ENCODE measurements at places on chromosomes 1 and 21.
A peak's percentile ranks its signal among the peaks of the same experiment; 100 is the strongest.

DNA sequence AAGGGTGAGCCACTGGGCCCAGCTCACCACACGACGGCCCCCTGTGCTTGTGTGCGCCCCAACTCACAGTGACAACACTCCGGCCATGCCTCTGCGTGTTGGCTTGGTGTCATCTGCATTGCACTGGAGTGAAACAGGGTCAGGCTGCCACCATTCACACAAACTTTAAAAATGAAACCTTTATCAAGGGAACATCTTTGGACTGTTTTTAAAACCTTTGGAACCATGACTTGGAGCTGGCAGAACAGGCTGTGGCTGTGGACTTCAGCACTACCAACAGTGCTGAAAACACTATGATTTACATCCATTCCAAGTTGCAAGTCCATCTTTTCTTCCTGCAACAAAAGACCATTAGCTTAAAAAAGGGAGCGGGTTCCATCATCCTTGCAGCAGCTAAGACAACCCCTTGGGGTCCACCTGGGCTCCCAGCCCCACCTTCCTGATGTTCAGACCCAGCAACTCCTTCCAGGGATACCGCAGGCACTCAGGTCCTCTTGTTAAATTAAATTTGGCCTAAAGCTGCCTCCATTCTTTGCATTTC lies 25.6 kb downstream of the POFUT2 start:
- no peak for DNase-seq

DNA sequence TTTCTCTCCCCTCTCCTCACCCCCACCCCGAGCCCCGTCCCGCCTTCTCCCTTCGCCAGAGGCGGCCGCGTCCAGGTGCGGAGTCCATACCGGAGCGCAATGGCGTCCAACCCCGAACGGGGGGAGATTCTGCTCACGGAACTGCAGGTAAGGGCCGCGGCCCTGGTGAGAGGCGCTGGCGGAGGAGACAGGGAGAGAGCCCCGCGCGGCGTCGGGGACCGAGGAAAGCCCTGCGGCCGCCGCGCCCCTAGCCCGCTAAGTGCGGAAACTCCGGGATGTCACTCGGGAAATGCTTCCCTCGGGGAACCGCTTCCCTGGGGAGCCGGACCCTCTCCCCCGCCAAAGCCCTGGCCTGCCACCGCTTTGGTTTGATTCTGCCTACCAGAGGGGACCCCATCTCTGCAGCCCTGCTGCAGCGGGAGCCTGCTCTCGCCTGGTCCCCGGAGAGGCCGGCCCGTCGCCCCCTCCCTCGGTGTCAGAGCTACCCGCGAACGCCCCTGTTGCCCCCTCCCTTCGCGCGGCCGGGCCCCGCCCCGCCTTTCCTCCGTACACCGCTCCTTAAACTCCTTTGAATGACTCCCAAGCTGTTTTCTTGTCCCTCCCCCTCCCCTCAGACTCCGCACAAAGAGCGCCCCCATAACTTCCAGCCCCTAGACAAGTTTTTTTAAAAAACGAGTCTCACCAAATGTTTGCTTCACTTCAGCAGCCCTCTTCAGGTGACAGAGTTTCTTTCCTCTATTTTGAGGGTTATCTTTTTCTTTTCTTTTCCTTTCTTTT lies 597 bp downstream of the PKN2 start:
- peak; percentile 19 for DNase-seq

- peak; percentile 41 for DNase-seq
Observed at GRCh38 chr21:25578056-25578961, 29.0 kb downstream of the MRPL39 start.

GRCh38 chr1:88935522-88936222 lies 44.3 kb upstream of the GTF2B start:
- no peak for DNase-seq

DNA sequence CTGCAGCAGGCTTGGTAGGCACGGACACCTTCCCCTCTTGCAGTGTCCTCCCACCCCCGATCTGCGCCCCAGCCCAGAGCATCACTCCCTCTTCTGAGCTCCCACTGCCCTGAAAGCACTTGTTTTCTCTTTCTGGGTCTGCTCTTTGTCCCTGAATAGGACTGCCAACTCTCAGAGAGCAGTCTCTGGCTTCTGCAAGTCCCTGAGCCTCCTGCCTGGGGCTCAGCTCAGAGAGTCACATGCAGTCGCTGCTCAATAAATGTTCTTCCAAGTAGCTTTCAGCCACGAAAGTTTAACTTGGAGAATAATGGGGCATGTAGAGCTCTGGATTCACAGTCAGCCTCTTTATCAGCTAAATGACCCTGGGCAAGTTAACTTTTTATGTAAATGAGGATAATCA lies 205.6 kb downstream of the HIVEP3 start:
- DNase-seq: no peak

DNA sequence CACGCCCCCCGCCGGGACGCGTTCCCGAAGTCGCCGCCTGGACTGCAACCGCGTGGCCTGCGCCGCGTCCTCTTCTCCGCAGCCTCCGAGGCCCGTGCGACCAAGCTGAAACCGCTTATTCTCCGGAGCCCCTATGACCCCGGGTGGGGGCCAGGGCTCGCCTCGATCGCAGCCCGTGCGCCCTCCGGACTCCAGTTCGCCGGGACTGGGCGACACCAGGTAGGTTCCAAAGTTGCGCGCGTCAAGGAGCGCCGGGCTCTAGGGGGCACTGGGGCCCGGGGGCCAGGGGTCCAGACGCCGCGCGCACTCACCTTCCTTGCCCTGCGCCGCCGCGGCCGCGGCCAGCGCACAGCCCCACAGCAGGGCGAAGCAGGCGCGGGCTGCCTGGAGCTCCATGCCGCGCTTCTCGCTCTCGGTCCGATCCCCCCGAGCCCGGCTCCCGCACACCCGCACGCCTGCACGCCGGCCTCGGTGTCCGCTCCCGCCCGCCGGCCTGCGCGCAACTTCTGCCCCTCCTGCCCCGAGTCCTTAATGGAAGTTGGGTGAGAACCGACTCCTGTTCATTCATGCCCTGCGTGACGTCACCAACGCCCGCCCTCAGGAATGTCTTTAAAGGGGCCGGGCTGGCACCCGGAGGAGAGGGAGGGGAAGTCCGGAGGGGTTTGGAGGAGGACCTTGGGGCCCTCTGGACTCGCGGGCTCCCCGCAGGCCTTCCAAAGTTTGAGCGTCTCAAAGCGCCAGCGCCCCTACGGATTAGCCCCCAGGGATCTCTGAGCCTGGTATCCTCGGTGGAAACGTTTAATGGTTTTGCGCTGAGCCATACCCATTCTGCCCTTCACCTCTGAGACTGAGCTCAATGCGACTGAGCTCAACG lies at the start of gene EPHA2:
Gene EPHA2, minus strand, starts transcription at position 533 of the 874 bp plus-strand sequence. Its CDS starts 137 bp downstream, at position 396.
- no peak for DNase-seq

- DNase-seq: no peak
Observed at GRCh38 chr1:209607102-209607794, 23.7 kb downstream of the CAMK1G start.

- peak; percentile 3 for DNase-seq
Observed at GRCh38 chr1:225926551-225927113, 2.6 kb upstream of the PYCR2 start.

GRCh38 chr1:7119156-7119555 lies 333.9 kb downstream of the CAMTA1 start:
- no peak for DNase-seq

GRCh38 chr1:14390816-14391215 lies 207.7 kb upstream of the KAZN start:
- no peak for DNase-seq

GRCh38 chr1:39671793-39672550 lies at the start of gene NT5C1A:
TSS of gene NT5C1A (minus strand) at chr1:39672107. CDS start at chr1:39672038, 69 bp downstream.
- no peak for DNase-seq

- DNase-seq: no peak
Observed at GRCh38 chr21:19992540-19992939, 1005.7 kb upstream of the NCAM2 start.

GRCh38 chr1:20987831-20988825 lies 188.6 kb downstream of the EIF4G3 start:
- no peak for DNase-seq

DNA sequence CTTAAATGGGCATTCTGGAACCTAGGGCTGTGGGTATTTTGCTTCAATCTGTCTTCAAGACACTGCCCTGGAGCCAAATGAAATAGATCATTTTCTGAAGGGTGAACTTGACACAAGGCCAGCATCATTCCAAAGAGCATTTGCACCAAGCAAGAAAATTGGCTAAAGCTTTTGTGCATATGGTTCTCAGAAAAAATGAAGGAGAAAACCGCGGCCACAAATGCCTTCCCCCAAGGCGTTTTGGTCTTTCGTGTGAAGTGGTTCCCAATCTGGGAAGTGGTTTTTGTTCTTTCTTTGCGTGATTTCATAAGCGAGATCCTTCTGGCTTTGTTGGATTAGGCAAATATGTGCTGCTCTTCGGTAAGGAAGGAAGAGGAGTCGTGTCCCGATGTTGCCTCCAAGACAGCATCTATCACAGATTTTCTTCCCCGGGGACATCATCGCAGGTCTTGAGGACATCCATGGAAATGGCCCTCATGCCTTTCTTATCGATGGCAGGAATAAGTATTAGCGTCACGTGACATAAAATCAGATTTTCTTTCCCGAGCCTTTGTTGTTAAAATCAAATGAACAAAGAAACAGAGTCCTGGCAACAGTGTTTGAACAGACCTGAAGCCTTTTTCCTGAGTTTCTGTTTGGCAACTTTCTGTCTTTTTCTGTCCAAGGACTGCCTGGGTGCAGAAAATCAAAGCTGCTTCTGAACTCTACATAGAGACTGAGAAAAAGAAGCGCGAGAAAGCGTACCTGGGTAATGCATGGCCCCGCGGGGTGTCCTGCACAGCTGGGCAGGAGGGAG lies 31.0 kb downstream of the ATP5PO start:
- DNase-seq: no peak

GRCh38 chr1:21045351-21045750 lies 131.3 kb downstream of the EIF4G3 start:
- DNase-seq: no peak

- no peak for DNase-seq
Observed at GRCh38 chr1:87132284-87132870, 196.3 kb upstream of the LMO4 start.

DNA sequence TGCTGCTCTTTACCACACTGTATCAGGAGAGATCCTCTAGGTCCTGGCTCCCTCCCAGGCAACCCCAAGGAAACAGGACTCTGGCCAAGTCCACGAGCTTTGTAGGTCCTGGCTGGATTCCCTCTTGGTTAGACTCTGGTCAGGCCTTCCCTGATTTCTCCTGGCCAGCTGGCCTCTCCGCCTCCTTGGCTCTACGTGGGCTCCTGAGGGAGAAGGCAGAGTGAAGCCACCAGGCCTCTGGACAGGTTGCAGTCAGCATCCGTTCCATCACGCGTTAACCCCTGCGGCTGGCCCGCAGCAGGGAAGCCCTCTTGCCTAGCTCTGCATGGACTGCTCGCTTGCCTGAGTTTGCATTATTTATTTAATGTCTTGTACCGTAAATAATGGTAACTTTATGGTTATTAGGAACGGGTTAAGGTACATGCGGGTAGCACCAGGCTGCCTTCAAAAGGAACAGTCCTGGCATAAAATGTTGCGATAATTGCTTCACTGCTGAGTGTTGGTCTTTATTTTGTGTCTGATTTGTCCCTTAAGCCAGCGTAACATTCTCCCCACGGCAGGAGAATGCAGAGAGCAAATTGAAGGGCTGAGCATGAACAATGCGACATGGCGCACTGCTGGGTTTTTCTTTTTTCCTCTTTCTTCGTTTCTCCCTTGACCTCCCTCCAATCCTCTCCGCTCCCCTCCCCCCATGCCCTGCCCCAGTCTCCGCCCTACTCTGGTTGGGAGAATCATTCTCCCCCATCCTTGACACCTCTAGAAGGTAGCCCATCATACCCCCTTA lies 100.3 kb downstream of the RNF220 start:
- no peak for DNase-seq

GRCh38 chr1:228164561-228165371 lies 838 bp upstream of the IBA57 start:
- peak; percentile 27 for DNase-seq

DNA sequence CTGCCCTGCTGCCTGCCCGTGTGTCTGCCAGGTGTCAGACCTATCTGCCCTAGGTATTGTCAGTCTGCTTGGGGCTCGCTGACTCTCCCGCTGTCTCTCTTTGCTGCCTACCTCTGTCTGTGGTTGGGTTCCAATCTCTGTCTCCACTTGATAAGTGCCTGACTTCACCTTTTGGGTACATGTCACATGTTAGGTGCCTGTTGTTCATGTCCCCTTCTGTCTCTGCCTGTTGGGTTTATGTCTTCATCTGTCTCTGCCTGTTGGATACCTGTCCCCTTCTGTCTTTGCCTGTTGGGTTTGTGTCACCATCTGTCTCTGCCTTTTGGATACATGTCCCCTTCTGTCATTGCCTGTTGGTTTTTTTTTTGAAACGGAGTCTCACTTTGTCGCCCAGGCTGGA lies 14.6 kb downstream of the RPS6KA1 start:
- DNase-seq: no peak

GRCh38 chr1:96487971-96488370 lies 233.6 kb upstream of the PTBP2 start:
- DNase-seq: no peak

GRCh38 chr1:70706381-70707037 lies 295.4 kb downstream of the CTH start:
- no peak for DNase-seq

- DNase-seq: no peak
Observed at GRCh38 chr1:119275145-119276134, 93.1 kb upstream of the HAO2 start.

DNA sequence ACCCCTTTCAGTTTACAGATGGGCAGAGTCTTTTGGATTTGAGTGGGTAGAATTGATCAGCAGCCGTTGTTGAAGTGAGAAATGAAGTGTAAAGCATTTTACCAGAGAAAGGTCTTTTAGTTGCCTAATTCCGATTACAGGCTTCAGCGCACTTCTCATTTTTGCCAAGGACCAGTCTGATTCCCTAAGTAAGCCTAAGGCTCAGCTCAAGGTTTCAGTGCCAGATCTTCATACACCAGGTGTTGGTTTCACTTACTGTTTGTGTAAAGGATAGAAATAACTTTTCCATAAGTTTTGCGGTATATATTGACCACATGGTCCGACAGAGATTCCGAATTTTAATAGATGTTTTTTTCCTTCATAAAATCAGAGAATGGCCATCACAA lies 83.9 kb upstream of the BMP8A start:
- DNase-seq: no peak

DNA sequence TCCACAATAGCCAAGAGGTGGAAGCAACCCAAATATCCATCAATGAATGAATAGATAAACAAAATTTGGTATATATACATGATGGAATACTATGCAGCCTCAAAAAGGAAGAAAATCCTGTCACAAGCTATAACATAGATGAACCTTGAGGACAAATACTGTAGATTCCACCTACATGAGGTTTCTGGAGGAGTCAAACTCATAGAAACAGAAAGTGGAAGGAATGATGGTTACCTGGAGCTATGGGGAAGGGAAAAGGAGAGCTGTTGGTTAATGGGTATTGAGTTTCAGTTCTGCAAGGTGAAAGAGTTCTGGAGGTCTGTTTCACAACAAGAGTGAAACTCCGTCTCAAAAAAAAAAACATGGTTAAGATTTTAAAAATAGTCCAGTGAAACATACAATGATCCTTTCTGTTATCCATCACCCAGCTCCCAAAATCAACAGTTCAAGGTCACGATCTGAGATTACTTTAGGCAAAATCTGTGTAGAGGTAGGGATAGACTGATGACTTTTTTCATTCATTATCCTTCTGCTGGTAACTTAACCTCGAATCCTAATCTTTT lies 80.8 kb upstream of the HNRNPU start:
- no peak for DNase-seq

GRCh38 chr1:8691662-8692061 lies 125.8 kb downstream of the RERE start:
- no peak for DNase-seq

- no peak for DNase-seq
Observed at GRCh38 chr21:44696572-44696971, 400 bp upstream of the KRTAP10-12 start.

GRCh38 chr1:23102289-23102688 lies 66.4 kb downstream of the LUZP1 start:
- no peak for DNase-seq
